ENCODE measurements at places on chromosomes 6 and 20.

DNA sequence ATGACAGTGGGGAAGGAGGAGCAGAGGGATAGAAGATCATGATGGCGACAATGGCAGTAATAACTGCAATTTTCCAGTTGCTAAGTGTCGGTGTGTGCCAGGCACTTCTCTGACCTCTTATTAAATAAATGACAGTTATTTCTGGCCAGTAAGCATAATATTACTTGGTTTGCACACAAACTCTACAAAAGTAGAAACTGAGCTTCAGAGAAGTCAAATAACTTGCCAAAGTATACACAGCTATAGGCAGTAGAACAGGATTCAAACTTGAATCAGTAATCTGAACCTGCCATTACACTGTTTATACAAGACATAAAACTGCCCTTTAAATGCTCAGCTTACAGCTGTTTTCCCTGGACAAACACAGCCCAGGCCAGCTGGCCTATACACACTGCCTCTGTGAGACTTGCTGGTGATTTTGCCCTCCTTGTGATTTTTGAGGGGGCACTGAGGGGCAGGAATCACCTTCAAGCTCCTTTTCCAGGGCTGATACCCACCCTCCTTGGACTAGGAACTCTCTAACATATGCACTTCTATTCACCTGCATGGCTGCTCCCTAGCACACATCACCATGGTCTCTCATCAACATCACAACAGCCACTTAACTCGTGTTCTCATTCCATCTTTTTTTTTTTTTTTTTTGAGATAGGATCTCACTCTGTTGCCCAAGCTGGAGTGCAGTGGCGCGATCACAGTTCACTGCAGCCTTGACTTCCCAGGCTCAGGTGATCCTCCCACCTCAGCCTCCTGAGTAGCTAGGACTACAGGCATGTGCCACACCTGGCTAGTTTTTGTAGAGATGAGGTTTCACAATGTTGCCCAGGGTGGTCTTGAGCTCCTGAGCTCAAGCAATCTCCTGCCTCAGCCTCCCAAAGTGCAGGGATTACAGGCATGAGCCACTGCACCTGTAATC lies 63.6 kb downstream of the SLC23A2 start:
- no peak for DNase-seq

GRCh38 chr20:2736441-2736840 lies 43.9 kb downstream of the EBF4 start:
- DNase-seq: no peak

DNA sequence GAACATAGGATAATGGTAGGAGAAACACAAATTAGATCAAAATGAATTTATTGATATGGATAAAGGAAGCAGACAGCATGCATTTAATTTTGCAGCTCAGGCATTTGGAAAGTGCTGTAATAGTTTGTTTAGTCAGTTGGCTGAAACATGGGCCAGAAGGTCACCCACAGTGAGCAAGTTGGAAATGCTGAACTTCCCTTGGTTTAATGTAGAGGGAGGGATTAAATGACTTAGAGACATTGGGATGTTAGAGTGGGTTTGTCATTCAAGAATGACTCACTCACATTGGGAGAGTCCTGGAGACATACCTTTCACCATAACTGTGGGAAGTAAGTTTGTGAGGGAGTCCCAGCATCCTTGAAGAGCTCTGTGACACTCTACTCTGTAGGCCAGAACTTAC lies 231.5 kb upstream of the PLCB4 start:
- no peak for DNase-seq

GRCh38 chr20:15986690-15987089 lies 586.6 kb downstream of the KIF16B start:
- DNase-seq: no peak

DNA sequence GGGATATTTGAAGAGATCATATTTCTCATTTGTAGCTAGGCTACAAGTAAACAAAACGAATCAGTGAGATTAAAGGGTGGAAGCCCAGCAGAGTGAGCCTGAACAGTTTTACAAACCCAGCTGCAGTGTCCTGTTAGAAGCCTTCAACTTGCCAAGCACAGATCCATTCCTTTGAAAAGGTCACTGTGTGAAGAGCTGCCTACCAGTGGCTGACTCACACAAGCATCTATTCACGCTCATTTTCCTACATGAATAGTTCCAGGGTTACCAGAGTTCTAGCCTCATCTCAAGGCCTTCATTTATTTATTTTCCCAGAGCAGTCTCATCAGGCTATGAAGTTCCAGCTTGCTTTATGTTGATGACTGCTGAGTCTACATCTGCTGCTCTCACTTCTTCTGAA lies 25.7 kb upstream of the MLIP start:
- DNase-seq: no peak

- DNase-seq: no peak
These were observed 15.9 kb downstream of the NDUFAF5 start for GRCh38 chr20:13800728-13801134.

DNA sequence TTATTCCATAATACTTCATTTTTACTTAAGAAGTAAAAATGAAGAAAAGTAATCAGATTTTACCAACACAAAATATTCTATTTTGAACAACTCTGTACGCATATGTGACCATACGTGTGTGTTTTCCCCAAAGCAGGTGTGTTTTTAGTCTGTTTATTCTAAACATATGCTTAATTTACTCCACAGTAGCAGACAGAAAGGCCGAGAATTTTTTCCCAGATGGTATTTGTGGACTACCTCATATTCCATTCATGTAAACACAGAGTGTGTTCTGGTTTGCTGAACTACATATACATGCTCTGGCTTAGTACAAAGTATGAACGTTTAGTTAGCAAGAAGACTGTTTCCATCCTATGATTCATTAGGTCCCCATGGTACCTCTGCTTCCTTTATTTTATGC lies 233.3 kb upstream of the RUNX2 start:
- no peak for DNase-seq

GRCh38 chr20:8313073-8313472 lies 181.0 kb downstream of the PLCB1 start:
- no peak for DNase-seq

- DNase-seq: no peak
These were observed 42.2 kb upstream of the SMAP1 start for GRCh38 chr6:70625436-70625835.

GRCh38 chr6:157464653-157465535 lies 83.9 kb downstream of the ZDHHC14 start:
- no peak for DNase-seq

DNA sequence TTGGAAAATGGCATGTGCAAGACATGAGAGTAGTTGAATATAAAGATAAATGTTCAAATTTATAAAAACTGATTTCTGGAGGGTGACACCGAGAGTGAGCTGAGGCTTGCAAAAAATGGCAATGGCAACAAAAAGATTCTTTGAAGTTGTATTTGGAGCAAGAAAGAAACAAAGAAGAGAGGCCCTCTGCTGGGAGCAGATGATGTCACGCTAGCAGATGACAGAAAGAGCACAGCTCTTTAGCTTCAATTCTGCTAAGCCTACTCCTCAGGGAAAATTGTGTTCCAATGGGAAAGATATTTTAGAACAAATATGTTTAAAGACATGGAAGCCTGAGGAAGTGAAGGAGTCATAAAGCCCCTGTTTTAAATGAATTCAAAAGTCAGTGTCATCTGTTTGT lies 125.3 kb upstream of the NOX3 start:
- no peak for DNase-seq

GRCh38 chr6:72952808-72953630 lies 272.3 kb downstream of the KHDC1L start:
- DNase-seq: no peak

- DNase-seq: no peak
These were observed 144.9 kb downstream of the THBS2 start for GRCh38 chr6:169108753-169109152.

DNA sequence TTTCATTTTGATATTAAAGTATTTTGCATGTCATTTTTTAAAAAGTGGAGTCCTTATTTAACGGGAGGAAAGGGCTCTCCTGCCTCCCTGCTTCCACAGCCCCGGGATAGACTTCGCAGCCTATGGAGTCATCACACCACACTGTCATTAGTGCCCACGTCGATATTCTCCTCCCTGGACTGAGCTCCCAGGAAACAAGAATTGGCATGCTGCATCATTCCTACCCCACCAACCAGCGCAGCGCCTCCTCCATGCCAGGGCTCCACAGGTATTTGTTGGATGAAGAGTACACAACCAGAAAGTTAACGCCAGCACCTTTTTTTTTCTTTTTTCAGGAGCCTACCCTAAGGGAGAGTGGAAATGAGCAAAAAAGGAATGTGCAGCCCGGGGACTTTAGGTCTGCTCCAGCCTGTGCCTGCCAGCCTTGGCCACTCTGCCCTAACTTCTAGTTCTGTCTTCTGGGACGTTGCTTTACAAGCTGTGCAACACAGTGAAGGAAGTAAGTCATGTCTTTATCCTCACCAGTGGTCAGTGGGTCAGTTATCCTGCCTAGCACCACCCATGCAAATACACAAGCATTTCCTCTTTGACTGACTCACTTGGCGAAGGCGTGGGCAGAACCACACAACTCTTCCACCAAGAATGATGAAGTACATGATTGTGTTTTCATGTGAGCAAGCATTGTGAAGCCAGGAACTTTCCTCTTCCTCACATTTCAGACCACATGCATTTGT lies 180.7 kb upstream of the UST start:
- DNase-seq: no peak

- peak; percentile 51 for DNase-seq
These were observed 35.4 kb upstream of the PIM1 start for GRCh38 chr6:37134396-37135191.

GRCh38 chr6:3139090-3139903 lies 18.0 kb downstream of the TUBB2A start:
- DNase-seq: no peak

DNA sequence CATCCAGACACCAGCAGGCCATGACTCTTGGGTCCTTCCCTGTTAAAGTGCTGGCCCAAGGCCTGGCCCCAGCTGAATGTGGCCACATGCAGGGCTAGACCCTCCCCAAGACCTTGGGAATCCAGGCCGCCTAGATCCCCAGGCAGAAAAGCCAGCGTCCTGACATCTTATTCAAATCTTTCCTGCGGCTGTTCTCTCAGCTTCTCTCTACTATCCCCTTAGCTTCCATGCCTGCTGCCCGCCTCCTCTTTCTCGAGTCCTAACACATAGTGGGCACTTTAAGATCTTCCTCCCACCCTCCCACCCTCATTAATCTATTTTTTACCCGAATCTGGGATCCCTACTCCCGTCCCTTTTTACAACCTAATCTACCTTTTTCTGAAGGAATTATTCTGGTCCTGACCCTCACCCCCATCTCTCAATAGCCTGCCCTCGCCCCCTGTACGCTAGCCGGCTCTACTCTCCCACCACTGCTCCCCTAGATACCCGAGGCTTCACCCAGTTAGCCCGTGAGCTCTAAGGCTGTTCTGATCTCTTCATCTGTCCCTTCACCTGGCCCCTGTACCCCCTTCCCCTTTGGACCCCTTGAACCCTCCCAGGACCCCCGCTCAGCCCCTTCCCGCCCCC lies at the start of gene CCHCR1:
Gene CCHCR1 (minus strand): TSS at position 290 of the 627 bp plus-strand sequence. CDS start 202 bp downstream, at position 88.
- no peak for DNase-seq

DNA sequence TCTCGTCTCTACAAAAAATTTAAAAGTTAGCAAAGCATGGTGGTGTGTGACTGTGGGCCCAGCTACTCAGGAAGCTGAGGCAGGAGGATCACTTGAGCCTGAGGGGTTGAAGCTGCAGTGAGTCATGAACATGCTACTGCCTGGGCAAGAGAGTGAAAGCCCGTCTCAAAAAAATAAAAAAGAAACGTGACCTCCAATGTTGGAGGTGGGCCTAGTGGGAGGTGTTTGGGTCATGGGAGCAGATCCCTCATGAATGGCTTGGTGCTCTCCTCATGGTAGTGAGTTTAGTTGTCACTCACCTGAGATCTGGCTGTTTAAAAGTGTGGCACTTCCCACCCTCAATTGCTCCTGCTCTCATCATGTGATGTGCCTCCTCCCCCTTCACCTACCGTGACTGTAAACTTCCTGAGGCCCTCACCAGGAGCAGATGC lies 24.3 kb downstream of the RBL1 start:
- DNase-seq: peak; percentile 8

DNA sequence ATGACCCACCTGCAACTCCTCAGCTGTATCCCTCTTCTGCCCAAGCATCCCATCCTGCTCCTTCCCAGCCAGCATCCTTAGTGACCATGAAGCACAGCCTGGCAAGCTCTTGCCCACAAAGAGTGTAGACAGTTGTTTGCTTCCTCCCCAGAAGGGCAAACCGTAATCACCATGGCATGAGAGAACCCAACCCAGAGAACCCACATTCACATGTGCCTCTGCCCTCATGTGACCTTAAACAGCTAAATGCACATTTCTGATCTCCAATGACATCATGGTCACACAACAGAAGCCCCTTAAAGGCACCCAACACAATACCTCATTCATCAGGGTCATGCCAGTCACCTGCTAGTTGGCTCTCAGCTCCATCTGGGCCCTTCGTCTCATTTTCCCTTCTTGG lies 162.8 kb upstream of the CDYL start:
- DNase-seq: no peak

GRCh38 chr6:30613251-30614043 lies 3.6 kb downstream of the PPP1R10 start:
- no peak for DNase-seq

- no peak for DNase-seq
These were observed 33.5 kb upstream of the MCM9 start for GRCh38 chr6:118968416-118968815.

DNA sequence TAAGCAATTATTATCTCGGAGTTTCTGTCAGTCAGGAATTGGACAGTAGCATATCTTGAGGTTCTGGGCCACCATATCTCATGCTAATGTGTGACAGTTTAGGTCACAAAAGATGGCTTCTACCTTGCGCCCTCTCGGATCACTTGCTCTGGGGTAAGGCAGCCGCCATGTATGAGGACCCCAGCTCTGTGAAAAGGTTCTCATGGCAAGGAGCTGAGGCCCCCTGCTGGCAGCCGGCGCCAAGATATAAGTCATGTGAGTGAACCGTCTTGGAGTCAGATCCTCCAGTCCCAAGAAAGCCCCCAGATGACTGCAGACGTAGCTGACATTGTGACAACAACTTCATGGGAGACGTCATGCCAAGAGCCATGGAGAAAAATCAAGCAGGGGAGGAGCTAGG lies 670.8 kb downstream of the KIF16B start:
- no peak for DNase-seq

- DNase-seq: no peak
These were observed 687 bp downstream of the SLC35A1 start for GRCh38 chr6:87473419-87473903.

- no peak for DNase-seq
These were observed 6.7 kb downstream of the PPP1R16B start for GRCh38 chr20:38812182-38812581.

Measured in effector memory CD4-positive, alpha-beta T cell (primary cell).